A549 treated with GW870086 at 1 μM for 4 hours (cell line): ENCODE measurements at places on chromosomes 11 and 22. TPM values are rescaled to one million over a fixed set of nuclear protein-coding genes. Genes with fewer than 3 reads are reported as not detected.

MLC1 gene
- not detected in 5 replicates for total RNA-seq

OR52B6 gene
- not detected in 5 replicates for total RNA-seq

TAF1D gene
- 92.2 to 101 TPM (median 98.7 TPM) in 5 replicates for total RNA-seq

NNMT gene
- 326 to 379 TPM (median 367 TPM) in 5 replicates for total RNA-seq
